ENCODE measurements at places on chromosomes 12 and 14.
A peak's percentile ranks its signal among the peaks of the same experiment; 100 is the strongest.

- peak overlapping the region; percentile 97 for H3K4me3 ChIP-seq
- DNase-seq: peak; percentile 55
- H3K36me3 ChIP-seq: peaks cover 29% of the 10 kb centered on the region
- peaks cover 26% of the 10 kb centered on the region for H3K4me1 ChIP-seq
These were observed 2.5 kb upstream of the CCND2 start for GRCh38 chr12:4270831-4271716.

GRCh38 chr12:66055837-66056319, 74.7 kb downstream of the LLPH start:
- H3K36me3 ChIP-seq: no peaks in the 10 kb centered on the region
- H3K27ac ChIP-seq: no peak overlapping the region
- DNase-seq: no peak
- no peak overlapping the region for H3K4me3 ChIP-seq

DNA sequence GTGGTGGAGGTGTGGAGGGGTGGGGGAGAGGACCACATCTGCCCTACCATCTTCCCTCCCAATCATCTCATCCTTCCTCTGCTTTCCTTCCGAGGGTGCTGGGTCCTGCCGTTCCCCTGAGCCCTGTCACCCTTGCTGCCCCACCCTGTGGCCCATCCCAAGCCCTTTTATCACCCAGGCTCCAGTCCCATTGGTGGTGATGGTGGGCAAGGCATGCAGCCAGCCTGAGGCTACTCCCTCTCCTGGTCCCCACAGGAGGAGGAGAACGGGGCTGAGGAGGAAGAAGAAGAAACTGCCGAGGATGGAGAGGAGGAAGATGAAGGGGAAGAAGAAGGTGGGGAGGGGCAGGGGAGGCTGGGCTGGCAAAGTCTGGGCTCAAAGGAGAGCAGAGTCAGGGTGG, 2.7 kb upstream of the LAG3 start:
- H3K4me1 ChIP-seq: peaks cover 69% of the 10 kb centered on the region
- H3K27me3 ChIP-seq: peaks cover 25% of the 10 kb centered on the region
- DNase-seq: no peak
- no peak overlapping the region for H3K27ac ChIP-seq

DNA sequence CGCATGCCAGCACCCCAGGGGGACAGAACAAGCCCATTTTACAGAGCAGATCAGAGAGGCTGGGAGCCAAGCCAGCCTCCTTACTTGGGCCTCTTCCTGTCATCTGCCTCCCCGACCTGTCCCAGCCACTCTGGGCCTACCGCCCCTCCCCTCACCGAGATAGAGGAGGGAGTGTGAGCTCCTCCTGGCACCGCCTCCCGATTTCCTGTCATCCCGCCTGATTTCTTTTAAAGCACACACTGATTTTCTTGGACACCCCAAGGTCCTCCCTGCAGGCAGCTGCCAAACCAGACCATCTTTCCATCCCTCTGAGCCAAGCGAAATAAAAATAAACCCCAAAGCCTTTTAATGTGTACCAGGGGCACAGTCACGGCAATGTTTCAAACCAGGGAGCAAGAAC, 108.4 kb downstream of the RFLNA start:
- H3K27ac ChIP-seq: peak overlapping the region; percentile 52
- no peaks in the 10 kb centered on the region for H3K27me3 ChIP-seq
- no peak for DNase-seq
- H3K36me3 ChIP-seq: peaks cover 11% of the 10 kb centered on the region
- H3K4me3 ChIP-seq: no peak overlapping the region

DNA sequence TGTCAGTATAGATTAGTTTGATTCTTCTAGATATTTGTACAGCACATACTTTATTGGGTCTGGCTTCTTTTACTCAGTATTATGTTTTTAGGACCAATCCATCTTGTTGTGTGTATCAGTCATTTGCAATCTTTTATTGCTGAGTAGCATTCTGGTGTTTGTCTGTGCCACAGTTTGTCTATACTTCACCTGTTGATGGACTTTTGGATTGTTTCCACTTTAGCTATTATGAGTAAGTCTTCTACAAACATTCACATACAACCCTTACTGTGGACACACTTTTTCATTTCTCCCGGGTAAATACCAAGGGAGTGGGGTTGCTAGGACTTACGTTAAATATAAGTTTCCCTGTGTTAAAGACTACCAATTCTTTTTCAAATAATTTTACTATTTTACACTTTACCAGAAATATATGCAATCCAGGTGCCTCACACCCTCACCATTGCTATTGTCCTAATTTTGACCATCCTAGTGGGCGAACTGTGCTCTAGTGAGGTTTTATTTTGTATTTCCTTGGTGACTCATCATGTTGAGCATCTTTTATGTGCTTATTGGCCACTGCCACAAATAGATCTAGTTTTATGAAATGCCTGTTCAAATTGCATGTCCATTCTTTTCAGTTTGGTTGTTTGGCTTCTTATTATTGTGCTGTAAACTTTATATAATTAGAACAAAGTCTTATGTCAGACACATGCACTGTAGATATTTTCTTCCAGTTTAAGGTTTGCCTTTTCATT, 304.7 kb upstream of the TMTC1 start:
- no peaks in the 10 kb centered on the region for H3K36me3 ChIP-seq
- H3K27me3 ChIP-seq: no peaks in the 10 kb centered on the region
- no peak overlapping the region for H3K27ac ChIP-seq
- DNase-seq: no peak

- no peak overlapping the region for H3K4me3 ChIP-seq
- DNase-seq: no peak
- peaks cover 61% of the 10 kb centered on the region for H3K27me3 ChIP-seq
- H3K4me1 ChIP-seq: peaks cover 2% of the 10 kb centered on the region
These were observed 8.2 kb upstream of the SMUG1 start for GRCh38 chr12:54197010-54197409.

- no peak for DNase-seq
- H3K4me1 ChIP-seq: no peaks in the 10 kb centered on the region
- H3K36me3 ChIP-seq: no peaks in the 10 kb centered on the region
- no peak overlapping the region for H3K27ac ChIP-seq
These were observed 82.3 kb downstream of the PLEKHG3 start for GRCh38 chr14:64786296-64787149.

DNA sequence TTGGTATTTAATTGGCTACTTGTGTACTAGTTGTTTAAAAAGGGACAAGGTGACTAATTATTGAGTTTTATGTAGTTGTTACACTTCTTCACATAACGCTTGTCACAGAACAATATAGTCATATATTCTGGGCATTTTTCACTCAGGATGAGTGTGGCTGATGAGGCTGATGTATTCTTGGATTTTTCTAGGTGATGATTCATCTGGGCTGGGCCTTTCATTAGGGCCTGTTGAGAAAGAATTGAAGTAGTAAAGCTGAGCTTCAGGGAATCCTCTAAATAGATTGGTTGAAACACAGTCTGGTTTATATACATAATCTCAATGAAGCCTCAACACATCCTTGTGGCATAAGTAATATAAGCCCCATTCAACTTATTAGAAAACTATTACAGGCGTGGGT, 445.7 kb downstream of the DAD1 start:
- peaks cover 2% of the 10 kb centered on the region for H3K4me1 ChIP-seq
- no peak overlapping the region for H3K4me3 ChIP-seq
- H3K27ac ChIP-seq: no peak overlapping the region
- no peak for DNase-seq
- no peaks in the 10 kb centered on the region for H3K36me3 ChIP-seq
- peaks cover 6% of the 10 kb centered on the region for H3K27me3 ChIP-seq

- no peaks in the 10 kb centered on the region for H3K4me1 ChIP-seq
- no peaks in the 10 kb centered on the region for H3K36me3 ChIP-seq
- DNase-seq: no peak
- no peak overlapping the region for H3K4me3 ChIP-seq
- H3K27me3 ChIP-seq: peaks cover 5% of the 10 kb centered on the region
- no peak overlapping the region for H3K27ac ChIP-seq
These were observed 77.9 kb upstream of the BCL11B start for GRCh38 chr14:99349721-99350495.

- H3K4me1 ChIP-seq: no peaks in the 10 kb centered on the region
- H3K4me3 ChIP-seq: no peak overlapping the region
- no peaks in the 10 kb centered on the region for H3K36me3 ChIP-seq
- DNase-seq: no peak
These were observed 720.1 kb upstream of the TMEM132C start for GRCh38 chr12:127546721-127547505.

- H3K27ac ChIP-seq: no peak overlapping the region
- no peaks in the 10 kb centered on the region for H3K27me3 ChIP-seq
- no peaks in the 10 kb centered on the region for H3K36me3 ChIP-seq
- H3K4me1 ChIP-seq: no peaks in the 10 kb centered on the region
- H3K4me3 ChIP-seq: no peak overlapping the region
These were observed 287.7 kb downstream of the BMP4 start for GRCh38 chr14:53668897-53669296.

DNA sequence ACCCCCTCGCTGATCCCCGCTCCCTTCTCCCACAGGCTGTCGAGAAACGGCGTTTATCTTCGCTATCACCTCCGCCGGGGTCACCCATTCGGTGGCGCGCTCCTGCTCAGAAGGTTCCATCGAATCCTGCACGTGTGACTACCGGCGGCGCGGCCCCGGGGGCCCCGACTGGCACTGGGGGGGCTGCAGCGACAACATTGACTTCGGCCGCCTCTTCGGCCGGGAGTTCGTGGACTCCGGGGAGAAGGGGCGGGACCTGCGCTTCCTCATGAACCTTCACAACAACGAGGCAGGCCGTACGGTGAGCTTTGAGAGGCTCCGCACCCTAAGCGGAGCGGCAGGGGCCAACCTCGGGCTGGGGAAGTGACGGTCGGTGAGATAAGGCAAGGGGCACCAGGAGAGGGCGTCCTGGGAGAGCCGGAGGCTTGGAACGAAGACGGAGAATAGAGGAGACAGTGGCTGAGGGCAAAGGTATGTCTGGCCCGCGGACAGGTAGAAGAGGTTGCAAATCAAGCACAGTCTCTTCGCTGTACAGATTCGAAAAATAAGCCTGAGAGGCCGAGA, 2.3 kb downstream of the WNT1 start:
- H3K27me3 ChIP-seq: peaks cover 91% of the 10 kb centered on the region
- H3K27ac ChIP-seq: peak overlapping the region; percentile 62
- H3K36me3 ChIP-seq: peaks cover 5% of the 10 kb centered on the region
- H3K4me1 ChIP-seq: peaks cover 55% of the 10 kb centered on the region
- peak; percentile 41 for DNase-seq

DNA sequence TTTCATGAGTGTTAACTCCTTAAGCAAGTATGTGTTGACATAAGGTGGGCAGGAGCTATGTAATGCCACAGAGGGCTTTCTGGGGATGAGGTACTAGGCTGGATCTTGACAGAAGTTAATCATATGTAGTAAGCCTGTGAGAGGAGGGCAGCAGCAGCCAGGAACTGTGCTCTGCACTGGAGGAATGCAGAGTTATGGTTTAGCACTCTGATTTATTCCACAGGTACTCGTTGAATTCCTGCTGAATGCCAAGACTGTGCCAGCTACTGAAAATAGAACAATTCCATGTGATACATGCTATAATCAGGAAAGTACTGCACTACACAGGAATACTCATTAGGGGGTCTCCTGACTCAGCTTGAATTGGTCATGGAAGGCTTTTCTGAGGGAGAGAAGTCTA, 58.7 kb downstream of the SUSD6 start:
- no peak for DNase-seq
- H3K4me3 ChIP-seq: no peak overlapping the region
- peaks cover 93% of the 10 kb centered on the region for H3K4me1 ChIP-seq
- H3K27me3 ChIP-seq: no peaks in the 10 kb centered on the region
- no peak overlapping the region for H3K27ac ChIP-seq

- no peak overlapping the region for H3K27ac ChIP-seq
- H3K4me3 ChIP-seq: no peak overlapping the region
- H3K27me3 ChIP-seq: peaks cover 30% of the 10 kb centered on the region
- H3K36me3 ChIP-seq: no peaks in the 10 kb centered on the region
- DNase-seq: no peak
These were observed 19.3 kb upstream of the SIX1 start for GRCh38 chr14:60668431-60669112.

DNA sequence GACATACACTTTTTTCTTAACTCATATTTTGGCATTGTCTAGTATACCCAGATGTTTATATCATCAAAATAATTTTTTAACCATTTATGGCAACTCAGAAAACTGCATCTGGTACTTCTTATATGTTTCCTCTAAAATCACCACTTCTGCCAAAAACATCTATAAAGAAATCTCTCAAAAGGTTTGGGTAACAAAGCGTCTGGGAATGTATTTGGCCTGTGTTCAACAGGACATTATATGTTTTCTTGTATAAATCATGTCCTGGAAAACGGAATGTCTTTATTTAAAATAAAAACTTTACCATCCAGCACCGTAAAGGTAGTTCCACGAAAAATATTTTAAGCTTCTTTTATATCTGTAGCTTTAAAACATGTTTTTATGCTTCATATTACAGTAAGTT, 36.1 kb upstream of the FBLN5 start:
- DNase-seq: no peak
- no peak overlapping the region for H3K27ac ChIP-seq
- H3K36me3 ChIP-seq: peaks cover 56% of the 10 kb centered on the region
- no peaks in the 10 kb centered on the region for H3K27me3 ChIP-seq

DNA sequence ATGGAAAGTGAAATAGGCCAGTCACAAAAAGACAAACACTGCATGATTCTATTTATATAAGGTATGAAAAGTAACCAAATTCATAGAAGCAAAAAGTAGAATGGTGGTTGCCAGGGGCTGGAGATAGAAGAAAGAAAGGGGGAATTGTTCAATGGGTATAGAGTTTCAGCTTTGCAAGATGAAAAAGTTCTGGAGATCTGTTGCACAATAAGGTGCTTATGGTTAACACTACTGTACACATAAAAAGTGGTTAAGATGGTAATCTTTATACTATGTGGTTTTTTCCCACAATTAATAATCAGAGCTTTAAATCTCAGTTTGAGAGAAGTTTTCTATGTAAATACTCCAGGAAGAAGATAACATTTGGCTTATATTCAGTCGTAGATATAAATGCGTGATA, 73.4 kb downstream of the SLC38A4 start:
- DNase-seq: no peak
- H3K27me3 ChIP-seq: peaks cover 7% of the 10 kb centered on the region
- H3K4me3 ChIP-seq: no peak overlapping the region
- no peak overlapping the region for H3K27ac ChIP-seq
- H3K4me1 ChIP-seq: no peaks in the 10 kb centered on the region
- no peaks in the 10 kb centered on the region for H3K36me3 ChIP-seq

GRCh38 chr14:36747411-36748184, 85.9 kb downstream of the PAX9 start:
- H3K27ac ChIP-seq: no peak overlapping the region
- DNase-seq: no peak
- no peaks in the 10 kb centered on the region for H3K27me3 ChIP-seq
- no peaks in the 10 kb centered on the region for H3K36me3 ChIP-seq
- H3K4me3 ChIP-seq: no peak overlapping the region

Data from activated CD4-positive, alpha-beta memory T cell treated with anti-CD3 and anti-CD28 coated beads, Interleukin-2, amount 10 ng/mL, durations not matched to agents 7 days and 5 days (primary cell).